ENCODE measurements at places on chromosomes 7 and 10.

GRCh38 chr7:31747553-31747952, 60.5 kb downstream of the PPP1R17 start:
- no peak for DNase-seq

DNA sequence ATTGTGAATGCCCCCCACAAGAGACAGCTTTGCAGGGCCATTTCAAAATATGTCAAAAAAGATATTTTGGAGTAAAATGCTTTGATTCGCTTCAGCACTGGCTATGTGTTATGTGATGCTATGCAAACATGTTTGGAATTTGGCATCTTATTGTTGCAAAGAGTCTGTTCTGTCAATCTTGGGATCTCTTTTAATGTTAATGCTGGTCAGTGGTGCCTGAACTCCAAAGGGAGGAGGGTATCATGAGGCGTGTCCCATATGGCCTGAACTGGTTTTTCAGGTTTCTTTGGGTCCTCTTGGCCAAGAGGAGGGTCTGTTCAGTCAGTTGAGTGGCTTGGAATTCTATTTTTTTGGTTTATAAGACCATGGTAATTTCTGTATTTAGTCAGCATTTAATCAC, 81.4 kb downstream of the HECW1 start:
- no peak for DNase-seq

DNA sequence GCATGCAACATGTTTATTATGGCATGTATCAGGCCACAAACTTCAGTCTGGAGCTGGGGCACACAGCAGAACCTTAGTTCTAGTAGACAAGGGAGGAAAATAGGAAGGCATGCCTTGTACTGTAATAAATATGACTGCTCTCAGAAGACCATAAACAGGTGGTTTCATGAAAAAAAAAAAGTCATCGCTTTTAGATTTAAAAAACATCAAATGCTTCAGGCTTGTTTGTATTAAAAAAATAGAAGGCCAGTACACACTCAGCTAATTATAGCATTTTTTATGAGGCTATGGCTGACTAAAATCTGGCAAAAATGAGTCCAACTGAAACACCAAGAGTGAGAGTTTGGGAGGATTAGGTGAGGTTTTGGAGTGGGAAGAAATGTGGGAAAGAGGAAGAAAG, 204.1 kb downstream of the JAZF1 start:
- DNase-seq: no peak

- no peak for DNase-seq
These were observed 31.0 kb downstream of the CDCA7L start for GRCh38 chr7:21914671-21915070.

DNA sequence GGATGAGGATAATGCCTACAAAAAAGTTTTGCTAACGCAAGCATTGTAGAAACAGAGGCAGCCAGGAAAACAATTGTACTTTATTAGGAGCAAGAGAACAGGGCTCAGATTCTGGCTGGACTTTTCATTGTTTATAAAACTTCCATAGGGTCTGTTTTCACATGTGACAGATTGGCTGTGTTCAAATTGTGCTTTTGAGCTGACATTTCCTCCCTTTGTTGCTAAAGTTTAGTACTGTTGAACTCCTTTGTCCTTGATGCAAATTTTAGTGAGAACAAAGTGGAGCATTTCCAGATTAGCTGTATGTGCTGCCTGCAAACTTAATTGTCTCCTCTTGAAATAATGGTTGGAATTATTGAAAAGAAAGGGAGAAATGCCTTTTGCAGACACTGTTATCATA, 221.0 kb upstream of the FZD1 start:
- DNase-seq: no peak

DNA sequence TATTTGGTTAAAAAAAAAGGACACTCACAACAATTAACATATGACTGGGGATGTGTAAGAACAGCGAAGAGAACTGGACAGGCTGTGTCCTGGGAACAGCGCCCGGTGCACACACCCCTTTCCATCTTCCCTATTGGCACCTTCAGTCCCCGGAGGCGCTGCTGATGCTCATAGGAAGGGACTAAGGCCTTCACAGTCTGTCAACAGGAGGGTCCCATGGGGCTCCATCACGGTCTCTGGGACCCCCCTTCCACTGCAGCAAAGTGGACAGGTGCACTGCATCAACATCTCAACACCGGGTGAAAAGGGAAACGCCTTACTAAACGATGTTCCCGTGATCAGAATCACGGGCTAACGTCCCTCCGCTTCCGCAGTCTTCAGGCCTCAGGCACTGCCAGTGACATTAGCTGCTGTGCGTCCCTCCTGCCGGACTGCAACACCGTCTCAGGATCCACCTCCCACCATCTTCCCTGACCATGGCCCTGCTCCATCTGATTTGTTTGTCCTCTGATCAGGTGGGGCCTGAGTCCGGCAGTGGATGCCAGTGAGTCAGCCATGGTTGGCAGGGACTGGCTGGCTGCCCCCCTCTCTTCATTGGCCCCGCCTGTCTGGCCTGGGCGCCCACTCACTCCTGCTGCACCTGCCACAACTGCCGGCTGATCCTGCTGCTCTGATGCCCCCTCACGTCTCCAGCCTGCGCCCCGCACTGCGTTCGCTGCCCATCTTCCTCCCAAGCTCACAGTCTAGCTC, 614.7 kb downstream of the DNAJB6 start:
- DNase-seq: no peak

DNA sequence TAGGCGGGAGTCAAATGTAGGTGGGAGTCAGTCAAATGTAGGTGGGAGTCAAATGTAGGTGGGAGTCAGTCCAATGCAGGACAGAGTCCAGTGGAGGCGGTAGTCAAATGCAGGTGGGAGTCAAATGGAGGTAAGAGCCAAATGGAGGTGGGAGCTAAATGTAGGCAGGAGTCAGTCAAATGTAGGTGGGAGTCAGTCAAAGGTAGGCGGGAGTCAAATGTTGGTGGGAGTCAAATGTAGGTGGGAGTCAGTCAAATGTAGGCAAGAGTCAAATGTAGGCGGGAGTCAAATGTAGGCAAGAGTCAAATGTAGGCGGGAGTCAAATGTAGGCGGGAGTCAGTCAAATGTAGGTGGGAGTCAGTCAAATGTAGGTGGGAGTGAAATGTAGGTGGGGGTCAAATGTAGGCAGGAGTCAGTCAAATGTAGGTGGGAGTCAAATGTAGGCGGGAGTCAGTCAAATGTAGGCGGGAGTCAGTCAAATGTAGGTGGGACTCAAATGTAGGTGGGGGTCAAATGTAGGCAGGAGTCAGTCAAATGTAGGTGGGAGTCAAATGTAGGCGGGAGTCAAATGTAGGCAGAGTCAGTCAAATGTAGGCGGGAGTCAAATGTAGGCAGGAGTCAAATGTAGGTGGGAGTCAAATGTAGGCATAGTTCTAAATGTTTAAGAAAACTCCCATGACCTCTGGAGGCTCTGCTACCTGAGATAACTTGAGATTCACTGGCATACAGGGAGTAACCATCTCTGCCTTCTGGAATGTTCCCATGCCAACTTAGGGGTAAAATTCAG, 30.2 kb upstream of the ZFAND2A start:
- DNase-seq: no peak

DNA sequence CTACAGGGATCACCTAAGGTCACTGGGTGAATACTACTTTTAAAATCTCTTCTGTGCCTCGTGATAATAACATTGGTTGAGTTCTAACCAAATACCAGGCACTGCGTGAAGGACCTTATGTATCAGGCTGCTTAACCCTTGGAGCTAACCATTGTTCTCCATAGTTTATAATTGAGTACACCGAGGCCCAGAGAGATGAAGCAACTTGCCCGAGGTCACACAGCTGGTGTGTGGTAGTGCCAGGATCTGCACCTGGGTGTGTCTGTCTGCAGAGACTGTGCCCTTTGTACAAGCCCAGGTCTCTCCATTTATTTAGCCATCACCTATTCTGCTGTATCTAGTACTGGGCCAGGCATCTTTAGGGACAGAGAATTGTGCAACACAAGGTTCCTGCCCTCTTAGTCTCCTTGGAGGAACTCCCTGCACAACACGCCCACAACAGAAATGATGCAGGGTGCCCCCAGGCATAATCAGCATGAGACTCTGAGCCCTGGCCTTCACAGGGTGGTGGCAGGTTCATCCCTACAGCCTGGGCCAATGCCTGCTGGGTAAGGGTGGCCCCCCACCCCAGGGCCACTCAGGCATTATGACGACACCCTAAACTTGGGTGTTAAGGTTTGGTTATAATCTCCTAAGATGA, 31.5 kb downstream of the UNC5B start:
- DNase-seq: no peak

All from KG1 (cell line).